ENCODE measurements at places on chromosomes 4 and X. TPM values are rescaled to one million over a fixed set of nuclear protein-coding genes. Genes with fewer than 3 reads are reported as not detected.

GRCh38 chr4:185272245-185272644 lies 62.8 kb downstream of the SNX25 start:
- no peak overlapping the region for H3K4me3 ChIP-seq
- no peak overlapping the region for H3K27ac ChIP-seq
- no peaks in the 10 kb centered on the region for H3K36me3 ChIP-seq

GRCh38 chr4:77022560-77023179 lies 53.1 kb downstream of the CCNI start:
- no peak overlapping the region for H3K4me3 ChIP-seq
- H3K36me3 ChIP-seq = peaks cover 26% of the 10 kb centered on the region
- peak; percentile 27 for DNase-seq
- H3K4me1 ChIP-seq = peaks cover 1% of the 10 kb centered on the region
- H3K27me3 ChIP-seq = no peaks in the 10 kb centered on the region
- H3K27ac ChIP-seq = peak overlapping the region; percentile 61

Gene RAB41
- total RNA-seq = not detected

Gene MAGEB1
- not detected for total RNA-seq

Gene FGFBP2
- not detected for total RNA-seq

All from H1 (cell line).